DMS79 (cell line): ENCODE measurements at places on chromosomes 7 and 10.

- no peak for DNase-seq
These were observed 7.0 kb upstream of the SPAG6 start for GRCh38 chr10:22338185-22338900.

- no peak for DNase-seq
These were observed 7.2 kb downstream of the RGS10 start for GRCh38 chr10:119535305-119535704.

DNA sequence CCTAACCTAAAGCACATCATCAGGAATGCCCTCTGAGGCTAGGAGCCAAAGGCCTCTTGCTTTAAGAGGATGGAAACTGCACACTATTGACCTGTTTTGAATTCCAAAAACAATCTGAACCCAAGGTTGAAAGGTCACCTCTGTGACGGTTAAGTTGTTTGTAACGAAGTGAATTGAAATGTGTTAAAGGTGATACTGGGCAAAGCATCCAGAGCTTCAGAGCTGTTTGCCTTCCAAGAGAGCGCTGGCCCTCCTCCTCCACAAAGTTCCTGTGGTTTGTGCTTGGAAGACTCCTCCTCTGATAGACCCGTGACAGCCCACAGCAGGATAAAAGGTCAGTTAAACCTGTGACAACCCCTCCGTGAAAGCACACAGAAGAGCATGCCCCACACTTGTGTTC, 133.7 kb upstream of the CTTNBP2 start:
- no peak for DNase-seq

DNA sequence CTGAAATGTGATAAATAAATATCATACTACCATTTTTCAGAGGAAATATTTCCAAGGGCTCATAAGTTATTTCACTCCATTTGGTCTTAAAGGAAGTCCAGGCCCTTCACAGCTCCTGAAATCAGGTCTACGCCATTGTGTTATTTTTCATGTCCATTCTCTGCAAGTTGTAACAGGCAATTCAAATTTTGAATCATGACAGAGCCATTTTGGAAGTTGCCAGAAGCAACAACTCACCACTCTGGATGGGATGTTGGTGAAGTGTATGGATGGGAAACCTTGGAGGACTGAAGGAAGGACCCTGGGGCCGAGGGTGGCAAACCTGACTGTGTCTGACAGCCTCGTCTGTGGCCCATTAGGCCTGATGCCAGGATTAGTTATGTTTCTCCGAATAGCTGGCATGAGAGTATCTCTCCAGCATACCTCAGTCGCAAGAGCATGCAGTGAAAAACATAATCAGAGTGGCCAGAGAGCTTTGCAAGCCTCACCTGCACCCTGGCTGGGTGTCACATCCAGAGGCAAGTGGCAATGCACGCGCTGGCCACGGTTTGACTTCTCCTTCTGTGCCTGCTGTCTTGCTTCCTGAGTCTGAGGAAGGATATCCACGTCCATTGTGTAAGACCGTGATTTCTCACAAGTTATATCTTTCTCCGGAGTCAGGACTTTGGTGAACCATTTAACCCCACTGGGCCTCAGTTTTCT, 87.1 kb downstream of the NRP1 start:
- no peak for DNase-seq

DNA sequence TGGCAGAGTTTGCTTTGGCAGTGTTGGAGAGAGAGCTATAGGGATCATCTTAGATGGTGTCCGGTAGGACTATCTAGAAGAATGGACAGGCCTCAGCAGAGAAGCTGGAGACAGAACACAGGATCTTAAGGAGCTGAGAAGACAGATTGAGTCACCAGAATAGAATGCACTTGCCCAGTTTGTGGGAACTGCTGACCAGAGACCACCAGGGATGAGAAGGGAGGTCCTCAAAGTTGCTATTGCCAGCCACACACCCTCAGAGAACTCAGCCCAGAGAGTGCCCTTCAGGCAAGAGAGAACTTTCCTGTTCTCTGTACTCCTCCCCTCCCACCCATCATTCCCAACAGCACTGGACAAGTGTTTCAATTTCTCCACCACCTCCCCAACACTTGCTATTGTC, 25.3 kb upstream of the GALNT11 start:
- DNase-seq, result no peak

- DNase-seq, result no peak
These were observed 8.0 kb downstream of the FOXI2 start for GRCh38 chr10:127744956-127745355.

GRCh38 chr10:57624856-57625592, 642.7 kb downstream of the IPMK start:
- no peak for DNase-seq
